ENCODE measurements at places on chromosomes 7 and 10.
A peak's percentile ranks its signal among the peaks of the same experiment; 100 is the strongest.

GRCh38 chr7:28922624-28923331 lies 35.4 kb downstream of the TRIL start:
- peak; percentile 62 for DNase-seq

- DNase-seq, result no peak
These were observed 27.1 kb downstream of the CD36 start for GRCh38 chr7:80665526-80665925.

DNA sequence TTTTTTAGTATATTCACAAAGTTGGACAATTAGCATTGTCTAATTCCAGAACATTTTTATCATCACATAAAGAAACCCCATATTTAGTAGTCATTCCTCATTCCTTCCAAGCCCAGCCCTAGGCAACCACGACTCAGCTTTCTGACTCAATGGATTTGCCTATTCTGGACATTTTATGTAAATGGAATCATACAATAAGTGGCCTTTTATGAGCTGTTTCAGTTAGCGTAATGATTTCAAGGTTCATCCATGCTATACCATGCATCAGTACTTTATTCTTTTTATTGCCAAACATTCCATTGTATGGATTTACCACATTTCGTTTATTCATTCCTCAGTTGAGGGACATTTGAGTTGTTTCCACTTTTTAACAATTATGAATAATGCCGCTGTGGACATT lies 249.2 kb downstream of the DYNC1I1 start:
- no peak for DNase-seq

GRCh38 chr7:26580711-26581110 lies 283.7 kb downstream of the SKAP2 start:
- no peak for DNase-seq

DNA sequence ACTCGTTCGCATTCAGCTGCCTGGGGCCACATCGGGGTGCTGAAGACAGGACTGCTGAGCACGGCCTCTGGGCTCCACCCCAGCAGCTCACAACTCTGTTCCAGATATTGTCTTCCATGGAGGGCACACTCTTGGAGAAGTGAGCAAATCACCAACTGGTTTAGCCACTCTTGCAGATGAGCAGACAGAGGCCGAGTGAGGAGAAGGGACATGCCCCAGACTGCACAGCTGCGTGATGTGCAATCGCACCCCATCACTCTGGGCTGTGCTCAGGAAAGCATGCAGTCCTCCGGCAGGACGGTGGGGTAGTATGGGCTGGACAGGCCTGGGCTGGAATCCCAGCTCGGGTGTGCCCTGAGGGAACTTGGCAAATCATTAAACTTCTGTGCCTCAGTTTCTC lies 111.6 kb downstream of the FAM53B start:
- DNase-seq, result no peak

DNA sequence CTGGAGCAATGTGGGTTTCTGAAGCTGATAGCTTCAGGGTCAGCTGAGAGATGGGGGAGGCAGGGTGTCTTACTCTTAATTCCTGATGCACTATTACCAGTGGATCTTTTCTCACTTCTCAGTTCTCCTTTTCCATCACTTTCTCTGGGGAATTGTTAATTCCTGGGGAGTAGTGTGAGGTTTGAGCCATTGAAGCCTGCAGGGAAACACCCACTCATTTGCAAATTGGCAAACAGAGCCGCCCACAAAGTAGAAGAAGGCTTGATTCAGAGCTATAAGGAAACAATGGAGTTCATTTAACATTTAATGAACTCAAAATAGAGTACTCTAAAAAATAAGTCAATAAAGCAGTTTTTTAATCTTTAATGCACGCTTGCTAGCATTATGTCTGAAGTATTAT lies 4.3 kb upstream of the TECTB start:
- DNase-seq, result no peak

DNA sequence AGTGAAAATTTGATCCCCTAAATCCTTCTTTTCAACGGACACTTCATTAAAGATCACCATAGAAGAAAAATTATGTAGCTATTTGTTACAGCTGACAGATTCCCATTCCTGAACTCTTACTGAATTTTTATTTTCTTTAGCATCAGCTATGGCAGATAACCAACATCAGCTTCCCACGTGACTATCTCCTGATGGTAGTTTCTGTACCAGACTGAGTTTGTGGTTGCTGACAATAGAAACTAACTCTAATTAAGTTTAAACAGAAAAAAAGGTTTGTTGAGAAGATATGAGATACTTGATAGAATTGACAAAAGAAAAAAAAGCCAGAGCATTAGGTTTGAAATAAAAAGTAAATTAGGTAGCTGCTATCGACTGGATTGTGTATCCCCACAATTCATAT lies 101.8 kb downstream of the DYNC1I1 start:
- no peak for DNase-seq

- DNase-seq, result no peak
These were observed 7.9 kb downstream of the GPRIN2 start for GRCh38 chr10:46548498-46549090.

DNA sequence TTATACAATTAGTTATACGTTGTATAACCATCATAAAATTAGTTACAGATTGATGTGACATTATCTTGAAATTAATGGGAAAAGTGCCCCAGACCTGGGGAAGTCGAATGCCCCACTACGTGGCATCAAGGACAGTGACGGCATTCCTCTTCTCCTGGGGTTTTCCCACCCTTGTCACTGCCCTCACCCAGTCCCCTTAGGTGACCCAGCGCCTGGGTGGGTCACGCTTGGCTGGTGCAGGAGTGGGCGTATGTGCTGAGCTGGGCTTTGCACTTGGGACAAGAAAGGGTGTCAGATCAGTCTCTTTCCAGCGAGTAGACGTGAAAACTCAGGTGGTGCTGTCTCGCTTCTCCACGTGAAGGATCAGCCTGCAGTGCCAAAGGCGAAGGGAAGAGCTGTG lies 7.6 kb downstream of the FOXK1 start:
- no peak for DNase-seq

GRCh38 chr7:100613412-100614175 lies 1.3 kb downstream of the MOSPD3 start:
- no peak for DNase-seq

DNA sequence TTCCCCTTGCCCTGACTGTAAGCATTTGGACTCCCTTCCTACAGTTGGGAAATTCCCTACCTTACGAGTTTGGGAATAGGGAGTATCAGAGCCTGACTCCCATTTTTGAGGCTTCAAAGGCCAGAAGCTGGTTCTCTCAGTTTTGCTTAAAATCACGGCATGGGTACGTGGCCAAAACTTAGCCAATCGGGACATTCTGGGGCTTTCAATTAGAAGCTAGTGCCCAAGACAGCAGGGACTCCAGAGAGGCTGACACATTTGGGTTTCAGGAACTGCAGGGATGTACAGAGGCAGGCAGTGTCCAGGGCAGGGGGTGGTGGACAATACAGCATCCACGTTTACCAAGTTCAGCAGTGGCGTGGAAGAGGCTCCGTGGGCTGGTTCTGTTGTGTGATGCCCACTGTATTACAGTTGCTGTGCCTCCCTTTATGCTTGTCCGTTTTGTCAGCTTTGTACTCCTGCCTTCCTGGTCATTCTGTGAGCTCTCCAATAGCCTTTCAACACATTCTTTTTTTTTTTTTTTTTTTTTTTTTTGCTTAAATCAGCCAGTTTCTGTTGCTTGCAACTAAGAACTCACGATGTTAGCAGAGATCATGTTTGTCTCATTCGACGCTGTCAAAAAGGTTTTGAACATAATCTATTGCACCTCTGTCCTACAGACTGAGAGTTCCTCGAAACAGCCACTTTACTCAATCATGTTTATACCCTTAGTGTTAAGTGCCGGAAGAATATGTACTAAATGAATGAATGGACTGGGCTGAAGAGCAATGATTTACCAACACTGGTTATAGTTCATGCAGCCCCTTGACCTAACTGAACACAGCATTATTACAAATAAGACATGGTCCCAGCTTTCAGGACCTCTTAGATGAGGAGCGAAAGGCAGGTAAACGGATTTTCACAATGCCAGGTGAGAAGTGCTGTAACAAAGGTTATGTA lies 1.1 kb downstream of the GGCT start:
- no peak for DNase-seq
